ENCODE measurements at places on chromosomes 3 and 15.

- no peak for DNase-seq
Observed at GRCh38 chr3:133401374-133402135, 1.7 kb downstream of the BFSP2 start.

DNA sequence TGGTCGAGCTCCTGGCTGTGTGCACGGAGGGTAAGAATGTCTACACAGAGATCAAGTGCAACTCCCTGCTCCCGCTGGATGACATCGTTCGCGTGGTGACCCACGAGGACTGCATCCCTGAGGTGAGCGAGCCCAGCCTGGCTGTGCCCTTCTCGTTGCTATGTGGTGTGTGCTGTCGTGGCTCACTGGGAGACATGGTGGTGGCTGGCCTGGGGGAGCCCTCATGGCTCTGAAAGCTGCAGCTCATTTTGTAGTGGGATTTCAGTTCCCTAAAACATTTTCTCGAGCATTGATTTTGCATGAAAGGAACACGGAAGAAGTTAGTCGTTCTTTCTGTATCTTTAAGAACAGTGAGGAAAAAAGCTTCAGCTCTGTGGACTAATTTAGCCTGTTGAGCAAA is 200.5 kb downstream of the ITPR1 start:
- no peak for DNase-seq

- DNase-seq = no peak
Observed at GRCh38 chr3:135083179-135083578, 288.1 kb downstream of the EPHB1 start.

GRCh38 chr15:76730262-76730661 is 174.9 kb downstream of the SCAPER start:
- DNase-seq = no peak

GRCh38 chr15:77420610-77421369 is at the start of gene HMG20A:
TSS of gene HMG20A (plus strand) at chr15:77420888. CDS start at chr15:77458408, 37,520 bp downstream.
- peak; percentile 49 for DNase-seq

- DNase-seq = no peak
Observed at GRCh38 chr3:64088408-64089205, 65.3 kb upstream of the PSMD6 start.

DNA sequence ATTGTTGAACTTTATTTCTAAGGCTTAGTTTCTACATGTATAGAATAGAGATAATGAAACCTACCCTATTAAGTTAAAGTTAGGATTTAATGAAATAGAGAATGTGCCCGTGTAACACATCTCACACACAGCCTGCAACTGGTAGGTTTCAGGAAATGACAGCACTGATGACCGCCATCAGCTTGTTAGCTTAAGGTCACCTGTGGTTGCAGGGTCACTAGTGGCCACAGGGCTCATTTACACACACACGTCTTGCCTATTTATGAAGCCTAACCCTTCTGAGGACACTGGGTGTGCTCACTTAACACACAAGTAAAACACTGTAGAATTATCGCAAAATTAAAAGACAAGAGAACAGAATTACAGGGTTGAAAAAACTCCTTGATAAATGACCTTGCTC is 20.1 kb downstream of the CHRM5 start:
- no peak for DNase-seq

GRCh38 chr3:71018799-71019198 is 564.7 kb downstream of the FOXP1 start:
- no peak for DNase-seq

DNA sequence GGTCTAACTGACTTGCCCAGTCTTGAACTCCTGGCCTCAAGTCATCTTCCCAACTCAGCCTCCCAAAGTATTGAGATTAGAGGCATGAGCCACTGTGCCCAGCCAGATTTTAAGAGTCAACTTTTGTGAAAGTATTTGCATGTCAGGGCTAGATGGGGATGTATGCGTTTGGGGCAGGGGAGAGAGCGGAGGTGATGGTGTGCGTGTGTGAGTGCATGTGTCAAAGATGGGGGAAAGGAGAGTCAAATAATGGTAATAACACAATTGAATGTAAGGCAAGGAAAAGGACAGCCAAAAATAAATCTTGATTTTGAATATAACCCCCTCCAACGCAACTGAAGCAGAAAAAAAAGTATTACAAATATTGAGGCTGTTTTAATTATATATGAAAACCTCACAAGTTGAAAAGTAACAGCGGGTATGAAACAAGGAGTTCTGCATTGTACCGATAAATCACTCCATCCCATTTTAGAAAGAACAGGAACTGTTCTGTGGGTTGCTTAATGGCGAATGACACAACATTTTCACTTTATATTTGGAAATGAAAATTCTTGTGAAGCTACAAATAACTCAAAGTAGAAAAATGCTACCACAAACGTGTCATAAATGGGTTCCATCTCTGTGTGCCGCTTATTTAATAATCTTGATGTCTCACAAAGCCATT is 29.9 kb upstream of the LDHAL6B start:
- DNase-seq = no peak

GRCh38 chr3:56342475-56342874 is 125.8 kb downstream of the ERC2 start:
- DNase-seq = no peak

DNA sequence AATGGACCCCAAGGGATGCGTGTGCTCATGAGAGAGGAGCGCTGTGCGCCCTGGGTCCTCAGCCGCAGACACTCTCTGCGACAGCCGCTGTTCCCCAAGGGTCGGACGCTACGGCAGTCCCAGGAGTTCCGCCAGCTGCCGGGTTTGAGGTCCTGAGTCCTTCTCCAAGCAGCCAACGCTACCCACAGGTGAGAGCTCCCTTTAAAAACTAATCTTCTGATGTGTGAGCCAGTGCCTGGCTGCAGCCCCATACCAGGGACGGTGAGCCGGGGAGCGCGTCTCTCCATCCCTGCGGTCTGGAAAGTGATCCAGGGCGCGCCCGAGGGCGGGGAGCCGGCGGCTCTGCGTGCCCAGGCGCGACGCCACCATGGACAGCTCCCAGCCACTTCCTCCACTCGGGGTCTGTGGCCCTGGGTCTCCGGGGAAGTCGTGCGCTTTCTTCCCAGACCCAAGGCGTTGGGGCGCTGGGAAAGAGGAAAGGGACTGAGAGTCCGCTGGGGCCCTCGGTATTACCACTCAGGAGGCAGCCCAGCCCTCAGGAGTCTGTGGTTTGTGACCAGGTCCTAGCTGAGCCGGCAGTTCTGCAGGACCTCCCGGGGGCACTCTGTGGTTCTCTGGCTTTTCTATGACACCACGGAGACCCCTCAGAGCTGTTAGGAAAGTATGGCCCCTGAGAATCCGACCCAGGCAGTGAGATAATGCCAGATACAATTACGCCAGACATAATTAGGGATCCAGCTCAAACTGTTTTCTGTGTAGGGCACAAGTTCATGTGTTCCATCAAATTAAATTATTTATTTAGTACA is 1.4 kb downstream of the CEMIP start:
- no peak for DNase-seq

- no peak for DNase-seq
Observed at GRCh38 chr3:56976651-56977560, 83.6 kb upstream of the SPATA12 start.

- DNase-seq = no peak
Observed at GRCh38 chr15:66943456-66944095, 121.8 kb upstream of the SMAD3 start.

DNA sequence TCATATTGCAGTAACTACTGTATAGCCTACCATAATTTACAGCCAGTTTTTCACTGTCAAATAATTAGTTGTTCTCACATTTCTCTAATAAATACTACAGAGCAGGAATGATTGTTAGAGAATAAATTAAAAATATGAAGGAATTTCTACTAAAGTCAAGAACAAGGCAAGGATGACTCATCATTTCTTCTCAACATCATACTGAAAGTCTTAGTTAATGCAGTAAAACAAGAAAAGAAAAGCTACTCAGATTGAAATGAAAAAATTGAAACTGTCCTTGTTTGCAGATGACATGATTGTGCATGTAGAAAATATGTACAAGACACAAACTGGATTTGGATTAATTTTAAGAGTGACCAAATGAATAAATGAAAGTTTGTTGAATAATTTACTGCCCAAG is 608.2 kb downstream of the NSUN3 start:
- DNase-seq = no peak

DNA sequence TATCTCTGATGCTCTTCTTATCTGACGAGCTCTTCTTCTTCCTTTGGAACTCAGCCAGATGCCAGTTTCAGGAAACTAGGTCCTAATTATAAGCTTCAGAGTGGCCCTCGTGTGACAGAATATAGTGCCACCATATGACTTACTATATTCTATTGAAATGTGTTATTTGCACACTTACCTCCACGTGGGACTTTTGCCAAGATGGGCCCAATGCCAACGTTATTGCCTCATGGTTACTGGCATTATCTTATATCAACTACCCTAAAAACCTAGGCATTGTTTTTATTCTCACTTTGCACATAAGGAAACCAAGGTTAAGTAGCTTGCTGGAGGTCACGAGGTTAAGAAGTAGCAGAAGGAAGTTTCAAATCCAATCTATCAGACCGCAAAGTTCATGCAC is 71.3 kb upstream of the SLCO3A1 start:
- DNase-seq = no peak

DNA sequence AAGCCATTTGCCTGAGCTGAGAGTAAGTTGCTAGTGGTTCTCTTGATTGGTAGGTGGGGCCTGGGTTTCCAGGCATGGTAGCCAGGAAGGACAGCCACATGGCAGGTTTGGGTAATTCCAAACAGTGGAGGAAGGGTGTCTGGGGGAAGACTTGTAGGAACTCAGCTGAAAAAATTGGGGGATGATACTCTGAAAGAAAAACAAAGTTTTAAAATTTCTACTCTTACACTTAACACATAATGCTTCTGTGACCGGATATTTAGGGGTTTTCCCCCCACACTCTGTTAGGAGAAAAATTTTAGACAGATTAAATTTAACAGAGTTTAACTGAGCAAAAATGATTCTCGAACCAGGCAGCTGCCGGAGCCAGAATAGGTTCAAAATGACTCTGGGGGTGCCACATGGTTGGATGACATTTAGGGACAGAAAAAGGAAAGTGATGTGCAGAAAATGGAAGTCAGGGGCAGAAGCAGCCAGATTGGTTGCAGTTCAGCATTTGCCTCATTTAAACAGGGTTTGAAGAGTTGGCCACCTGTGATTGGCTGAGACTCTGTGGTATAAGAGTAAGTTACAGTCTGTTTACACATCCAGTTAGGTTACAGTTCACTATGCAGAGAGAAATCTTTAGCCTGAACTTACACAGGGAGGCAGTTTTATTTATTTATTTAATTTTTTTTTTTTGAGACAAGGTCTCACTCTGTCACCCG is 8.1 kb downstream of the B2M start:
- DNase-seq = peak; percentile 56

DNA sequence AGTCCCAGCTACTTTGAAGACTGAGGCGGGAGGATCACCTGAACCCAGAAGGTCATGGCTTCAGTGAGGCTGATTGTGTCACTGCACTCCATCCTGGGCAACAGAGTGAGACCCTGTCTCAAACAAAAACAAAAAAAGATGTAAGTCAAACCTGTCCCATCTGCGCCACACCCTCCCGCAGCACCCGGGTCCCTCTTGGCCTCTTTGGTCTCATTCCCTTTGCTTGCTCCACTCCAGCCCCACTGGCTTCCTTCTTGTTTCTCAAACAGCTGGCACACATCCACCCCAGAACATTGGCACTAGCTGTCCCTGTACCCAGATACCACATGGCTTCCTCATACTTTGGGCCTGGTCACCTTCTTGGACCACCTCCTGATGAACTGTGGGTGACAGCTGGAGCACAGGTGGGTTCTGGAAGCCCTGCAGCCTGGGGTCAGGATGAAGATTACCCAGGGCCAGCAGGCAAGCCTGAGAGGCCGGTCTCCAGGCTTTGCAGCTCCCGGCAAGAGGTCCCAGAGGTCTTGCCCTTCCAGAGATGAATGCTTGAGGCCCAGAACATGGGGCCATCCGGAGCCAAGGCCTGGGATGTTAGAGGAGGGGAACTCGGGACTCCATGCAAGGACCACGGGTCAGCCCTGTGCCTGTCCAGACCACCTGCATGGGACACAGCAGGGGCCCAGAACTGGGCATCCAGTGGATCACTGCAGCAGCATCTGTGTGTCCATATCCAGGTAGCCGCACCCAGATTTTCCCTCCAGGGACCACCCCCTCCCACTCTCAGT is 10.9 kb upstream of the GATA2 start:
- no peak for DNase-seq

DNA sequence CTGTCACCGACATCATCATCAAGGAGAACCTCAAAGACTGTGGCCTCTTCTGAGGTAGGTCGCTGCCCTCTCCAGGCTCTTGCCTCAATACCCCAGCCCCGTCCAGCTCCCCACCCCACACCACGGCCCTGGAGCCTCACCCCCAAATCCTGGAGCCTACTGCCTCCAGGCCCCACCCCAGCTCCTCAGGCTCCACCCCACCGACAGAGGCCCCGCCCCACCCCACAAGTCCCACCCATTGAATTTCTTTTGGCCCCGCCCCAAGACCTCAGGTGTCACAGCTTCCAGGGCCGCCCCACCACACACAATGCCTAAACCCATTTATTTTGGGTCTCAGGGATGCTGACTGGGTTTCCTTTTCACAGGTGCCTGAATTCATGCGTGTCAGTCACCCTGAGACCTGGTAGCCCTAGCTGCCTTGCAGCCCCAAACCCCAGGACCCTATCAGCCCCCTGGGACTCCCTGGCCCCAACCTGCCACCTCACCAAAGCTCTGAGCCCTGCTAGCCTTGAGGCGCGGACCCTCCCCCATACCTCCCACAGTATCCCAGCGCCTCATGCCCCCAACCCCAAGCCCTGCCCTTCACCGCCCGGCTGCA is 3.6 kb downstream of the GNAT1 start:
- peak; percentile 14 for DNase-seq

DNA sequence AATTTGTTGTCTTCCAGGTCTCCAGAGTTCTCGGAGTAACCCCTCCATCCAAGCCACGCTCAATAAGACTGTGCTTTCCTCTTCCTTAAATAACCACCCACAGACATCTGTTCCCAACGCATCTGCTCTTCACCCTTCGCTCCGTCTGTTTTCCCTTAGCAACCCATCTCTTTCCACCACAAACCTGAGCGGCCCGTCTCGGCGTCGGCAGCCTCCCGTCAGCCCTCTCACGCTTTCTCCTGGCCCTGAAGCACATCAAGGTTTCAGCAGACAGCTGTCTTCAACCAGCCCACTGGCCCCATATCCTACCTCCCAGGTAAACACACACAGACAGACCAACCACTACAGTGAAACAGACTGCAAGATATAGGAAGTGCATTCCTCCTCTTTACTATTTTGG is 87.9 kb upstream of the BLM start:
- DNase-seq = no peak

GRCh38 chr3:46986055-46986730 is 6.7 kb downstream of the NBEAL2 start:
- no peak for DNase-seq

DNA sequence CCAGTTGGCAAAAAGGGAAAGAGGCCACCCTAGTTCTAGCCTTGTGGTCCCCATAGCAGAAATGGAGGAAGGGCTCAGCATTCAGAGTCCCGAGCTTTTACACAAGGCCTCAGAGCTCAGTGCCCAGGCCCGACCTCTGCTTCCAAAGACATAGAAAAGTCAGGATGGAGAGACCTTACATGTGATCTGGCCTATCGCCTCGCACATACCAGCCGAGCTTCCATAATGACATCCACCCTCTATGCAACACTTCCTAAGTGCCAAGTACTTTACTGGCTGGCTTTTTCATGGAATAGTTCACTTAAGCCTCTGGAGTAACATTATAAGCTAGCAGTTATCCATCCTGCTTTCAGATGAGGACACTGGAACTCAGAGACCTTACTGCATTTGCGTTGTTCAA is 275.9 kb downstream of the FAM43A start:
- no peak for DNase-seq

Measured in stimulated activated CD8-positive, alpha-beta memory T cell treated with anti-CD3 and anti-CD28 coated beads, Interleukin-15, amount 100 ng/mL, for 48 hours (primary cell).